ENCODE measurements at places on chromosomes 12 and 14.
A peak's percentile ranks its signal among the peaks of the same experiment; 100 is the strongest.

DNA sequence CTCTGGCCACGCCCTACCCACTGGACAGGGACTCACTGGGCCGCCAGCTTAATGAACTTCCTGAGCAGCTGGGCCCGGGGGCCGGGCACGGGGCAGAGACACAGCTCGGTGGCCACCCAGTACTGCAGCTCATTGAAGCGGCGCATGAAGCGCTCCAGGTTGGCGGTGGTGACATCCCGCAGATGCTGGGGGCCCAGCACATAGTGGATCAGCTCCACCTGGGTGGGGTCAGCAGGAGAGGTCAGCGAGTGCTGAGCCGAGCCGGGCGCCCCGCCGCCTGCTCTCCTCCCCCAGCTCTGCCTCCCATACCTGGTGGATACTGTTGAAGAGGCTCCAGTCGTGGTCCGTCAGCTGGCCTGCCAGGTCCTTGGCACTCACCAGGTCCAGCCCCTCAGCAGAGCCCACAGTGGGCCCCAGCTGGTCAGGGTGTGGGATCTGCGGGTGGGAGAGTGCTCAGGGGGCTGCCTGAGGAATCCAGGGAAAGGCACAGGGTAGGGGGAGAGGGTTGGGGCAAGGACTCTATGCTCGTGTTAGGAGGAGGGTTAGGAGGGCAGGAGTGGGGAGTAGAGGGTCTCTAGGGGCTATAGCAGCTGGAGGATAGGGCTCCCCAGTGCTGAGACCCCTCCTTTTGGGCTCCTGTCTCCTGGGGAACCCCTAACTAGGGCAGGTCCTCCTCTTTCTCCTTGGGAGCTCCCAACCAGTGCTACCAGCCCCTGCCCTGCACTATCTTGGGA, 15.5 kb upstream of the ENDOU start:
- DNase-seq: no peak

DNA sequence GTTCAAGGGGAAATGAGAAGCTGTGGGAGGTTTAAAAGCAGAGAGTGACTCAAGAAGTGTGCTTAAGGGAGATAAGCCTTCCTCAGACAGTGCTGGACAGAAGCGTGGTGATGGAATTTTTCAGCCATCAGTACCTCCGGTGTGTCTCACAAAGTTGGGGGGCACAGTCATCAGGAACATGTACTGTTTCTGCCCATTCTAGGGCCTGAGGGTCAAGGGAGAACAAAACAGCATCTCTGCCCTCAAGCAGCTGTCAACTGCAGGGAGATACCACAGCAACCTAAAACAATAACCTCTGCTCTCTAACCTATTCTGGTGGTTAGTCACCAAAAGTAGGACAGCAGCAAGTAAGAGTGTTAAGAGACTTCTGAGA, 2.0 kb upstream of the STON2 start:
- DNase-seq: no peak

- no peak for DNase-seq
These were observed 36.2 kb upstream of the MDM1 start for GRCh38 chr12:68368327-68368726.

DNA sequence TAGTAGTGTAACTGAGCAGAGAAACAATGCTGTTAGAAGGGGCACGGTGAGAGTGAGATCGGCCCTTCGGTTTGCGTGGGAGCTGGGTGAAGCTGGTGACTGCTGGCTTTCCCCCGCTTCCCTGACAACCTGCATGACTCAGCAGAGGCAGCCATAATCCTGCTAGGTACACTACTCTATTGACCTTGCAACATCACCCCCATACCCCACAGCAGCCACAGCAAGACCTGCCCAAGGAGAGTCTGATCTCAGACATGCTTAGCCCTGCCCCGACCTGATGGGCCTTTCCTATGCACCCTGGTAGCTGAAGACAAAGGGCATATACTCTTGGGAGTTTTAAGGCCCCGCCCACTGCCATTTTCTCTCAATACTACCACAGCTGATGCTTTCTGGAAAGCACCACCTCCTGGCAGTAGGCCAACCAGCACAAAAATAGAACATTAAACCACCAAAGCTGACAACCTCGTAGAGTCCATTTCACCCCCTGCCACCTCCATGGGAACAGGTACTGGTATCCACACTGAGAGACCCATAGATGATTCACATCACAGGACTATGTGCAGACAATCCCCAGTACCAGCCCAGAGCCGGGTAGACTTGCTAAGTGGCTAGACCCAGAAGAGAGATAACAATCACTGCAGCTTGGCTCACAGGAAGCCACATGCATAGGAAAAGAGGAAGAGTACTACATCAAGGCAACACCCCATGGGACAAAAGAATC, 75.9 kb upstream of the RGS6 start:
- DNase-seq: no peak

DNA sequence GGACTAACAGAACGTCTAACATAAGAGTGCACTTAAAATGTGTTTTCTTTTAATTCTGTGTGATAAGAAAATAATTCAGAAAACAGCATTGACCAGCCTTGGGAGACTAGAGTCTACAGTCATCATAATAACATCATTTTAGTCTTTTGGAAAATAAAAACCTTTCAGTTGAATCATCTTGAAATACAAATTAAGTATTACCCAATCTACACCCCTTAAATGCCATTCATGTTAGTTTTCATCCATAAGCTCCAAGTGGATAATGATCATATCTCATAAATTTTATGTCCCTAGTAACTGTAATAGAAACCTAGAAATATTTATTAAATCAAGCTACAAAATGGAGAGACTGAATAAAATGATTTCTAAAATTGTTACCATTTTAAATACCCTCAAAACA, 32.4 kb downstream of the EPS8 start:
- DNase-seq: no peak

DNA sequence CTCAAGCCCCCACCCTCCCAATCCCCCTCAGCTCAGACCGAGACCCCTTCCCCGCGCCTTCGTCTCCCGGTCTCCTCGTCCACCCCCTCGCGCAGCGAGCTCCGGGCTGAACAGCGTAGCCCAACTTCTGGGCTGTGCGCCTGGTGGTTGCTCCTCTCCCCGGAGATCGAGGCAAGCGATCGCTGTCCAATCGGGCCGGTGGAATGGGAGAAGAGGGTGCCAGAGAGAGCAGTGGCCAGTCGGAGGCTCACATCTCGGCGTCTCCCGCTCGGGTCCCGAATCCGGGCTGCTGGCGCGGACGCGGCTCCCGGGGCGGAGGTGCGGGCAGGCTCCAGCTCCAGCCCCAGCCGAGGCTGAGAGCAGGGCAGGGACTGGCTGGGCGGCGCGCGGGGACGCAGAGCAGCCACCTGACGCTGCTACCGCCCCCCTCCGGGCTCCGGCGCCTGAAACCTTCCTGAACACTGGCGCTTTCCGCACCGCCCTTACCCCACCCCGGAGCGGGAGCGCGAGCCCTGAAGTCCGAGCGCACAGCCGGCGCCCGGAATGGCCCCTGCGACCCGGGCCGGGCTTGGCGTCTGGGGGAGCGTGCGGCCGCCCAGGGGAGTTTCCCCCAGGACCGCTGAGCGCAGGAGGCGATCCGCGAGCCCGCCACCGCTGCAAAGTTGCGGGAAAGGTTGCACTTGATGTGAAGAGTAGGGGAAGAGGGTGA, 508 bp upstream of the KCNH5 start:
- peak; percentile 87 for DNase-seq

Data from nephron progenitor cell (in vitro differentiated cells).